ENCODE measurements at places on chromosomes 6 and 20. TPM values are rescaled to one million over a fixed set of nuclear protein-coding genes. Genes with fewer than 3 reads are reported as not detected.

MMP24 gene
- 0.07 TPM for polyA plus RNA-seq

CYB5R4 gene
- polyA plus RNA-seq = 32.0 TPM

COX4I2 gene
- polyA plus RNA-seq = not detected

IL17A gene
- 0.13 TPM for polyA plus RNA-seq
